Fibroblast of lung (primary cell): ENCODE measurements at places on chromosomes 7 and 10. TPM values are rescaled to one million over a fixed set of nuclear protein-coding genes. Genes with fewer than 3 reads are reported as not detected.
A peak's percentile ranks its signal among the peaks of the same experiment; 100 is the strongest.

Gene ADAP1
- total RNA-seq: 1.0 and 2.3 TPM in 2 replicates

Gene TMEM225B
- 0.51 and 1.2 TPM in 2 replicates for total RNA-seq

DNA sequence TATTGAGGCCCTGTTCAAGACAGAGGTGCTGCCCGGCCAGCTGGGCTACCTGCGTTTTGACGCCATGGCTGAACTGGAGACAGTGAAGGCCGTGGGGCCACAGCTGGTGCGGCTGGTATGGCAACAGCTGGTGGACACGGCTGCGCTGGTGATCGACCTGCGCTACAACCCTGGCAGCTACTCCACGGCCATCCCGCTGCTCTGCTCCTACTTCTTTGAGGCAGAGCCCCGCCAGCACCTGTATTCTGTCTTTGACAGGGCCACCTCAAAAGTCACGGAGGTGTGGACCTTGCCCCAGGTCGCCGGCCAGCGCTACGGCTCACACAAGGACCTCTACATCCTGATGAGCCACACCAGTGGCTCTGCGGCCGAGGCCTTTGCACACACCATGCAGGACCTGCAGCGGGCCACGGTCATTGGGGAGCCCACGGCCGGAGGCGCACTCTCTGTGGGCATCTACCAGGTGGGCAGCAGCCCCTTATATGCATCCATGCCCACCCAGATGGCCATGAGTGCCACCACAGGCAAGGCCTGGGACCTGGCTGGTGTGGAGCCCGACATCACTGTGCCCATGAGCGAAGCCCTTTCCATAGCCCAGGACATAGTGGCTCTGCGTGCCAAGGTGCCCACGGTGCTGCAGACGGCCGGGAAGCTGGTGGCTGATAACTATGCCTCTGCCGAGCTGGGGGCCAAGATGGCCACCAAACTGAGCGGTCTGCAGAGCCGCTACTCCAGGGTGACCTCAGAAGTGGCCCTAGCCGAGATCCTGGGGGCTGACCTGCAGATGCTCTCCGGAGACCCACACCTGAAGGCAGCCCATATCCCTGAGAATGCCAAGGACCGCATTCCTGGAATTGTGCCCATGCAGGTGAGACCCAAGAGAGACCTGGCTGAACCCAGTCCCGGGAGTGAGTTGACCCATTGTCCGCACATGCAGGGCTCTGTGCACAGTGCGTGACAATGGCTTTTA lies 2.8 kb downstream of the RBP3 start:
- DNase-seq: no peak
- H3K4me3 ChIP-seq: no peak overlapping the region
- no peaks in the 10 kb centered on the region for H3K36me3 ChIP-seq
- H3K4me1 ChIP-seq: no peaks in the 10 kb centered on the region

DNA sequence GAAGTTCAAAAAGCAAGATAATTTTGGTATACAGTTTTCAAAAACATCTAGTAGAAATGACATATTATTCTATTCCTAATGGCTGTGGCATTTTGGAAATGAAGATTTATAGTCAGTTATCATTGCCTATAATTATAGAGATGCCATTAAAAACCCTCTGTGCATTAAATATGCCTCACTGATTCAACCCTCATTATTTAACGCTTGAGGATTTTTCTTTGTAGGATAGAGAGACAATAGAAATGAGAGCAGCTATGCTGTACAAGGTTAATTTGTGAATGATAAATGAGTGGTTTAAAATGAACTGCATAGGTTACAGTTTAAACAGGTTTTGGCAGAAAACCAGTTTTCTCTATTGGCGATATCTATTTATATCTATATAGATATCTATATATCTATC lies 32.2 kb upstream of the SEMA3A start:
- no peaks in the 10 kb centered on the region for H3K4me1 ChIP-seq
- DNase-seq: no peak
- no peaks in the 10 kb centered on the region for H3K36me3 ChIP-seq
- H3K27ac ChIP-seq: no peak overlapping the region

GRCh38 chr10:971150-971542 lies 17.1 kb upstream of the GTPBP4 start:
- peaks cover 4% of the 10 kb centered on the region for H3K4me1 ChIP-seq
- no peaks in the 10 kb centered on the region for H3K36me3 ChIP-seq
- peak; percentile 52 for DNase-seq
- no peaks in the 10 kb centered on the region for H3K27me3 ChIP-seq

Gene GDF2
- not detected in 2 replicates for total RNA-seq

DNA sequence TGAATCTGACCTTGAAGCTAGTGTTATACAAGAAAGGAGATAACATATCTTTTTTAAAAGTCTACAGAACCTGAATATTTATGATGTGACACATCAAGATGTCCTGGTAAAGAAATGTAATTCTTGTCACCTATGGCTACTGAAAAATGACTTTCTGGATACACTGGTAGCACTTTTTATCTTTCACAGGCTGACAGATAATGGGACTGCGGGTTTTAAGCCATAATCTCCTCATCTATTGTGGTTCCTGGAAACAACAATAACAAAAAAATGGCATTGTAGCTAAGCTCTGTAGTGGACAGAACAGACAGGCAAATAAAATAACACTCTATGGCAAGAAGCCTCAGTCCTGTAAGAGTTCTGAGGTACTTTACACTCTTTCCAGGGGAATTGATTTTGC lies 31.6 kb upstream of the YAE1 start:
- no peaks in the 10 kb centered on the region for H3K4me1 ChIP-seq
- H3K4me3 ChIP-seq: no peak overlapping the region
- H3K27ac ChIP-seq: no peak overlapping the region
- DNase-seq: no peak
- H3K27me3 ChIP-seq: peaks cover 3% of the 10 kb centered on the region

- H3K4me1 ChIP-seq: peaks cover 14% of the 10 kb centered on the region
- H3K36me3 ChIP-seq: peaks cover 2% of the 10 kb centered on the region
- no peaks in the 10 kb centered on the region for H3K27me3 ChIP-seq
- DNase-seq: peak; percentile 86
These were observed 29.7 kb downstream of the STN1 start for GRCh38 chr10:103888113-103888841.
